ENCODE measurements at places on chromosomes 12 and 14.

DNA sequence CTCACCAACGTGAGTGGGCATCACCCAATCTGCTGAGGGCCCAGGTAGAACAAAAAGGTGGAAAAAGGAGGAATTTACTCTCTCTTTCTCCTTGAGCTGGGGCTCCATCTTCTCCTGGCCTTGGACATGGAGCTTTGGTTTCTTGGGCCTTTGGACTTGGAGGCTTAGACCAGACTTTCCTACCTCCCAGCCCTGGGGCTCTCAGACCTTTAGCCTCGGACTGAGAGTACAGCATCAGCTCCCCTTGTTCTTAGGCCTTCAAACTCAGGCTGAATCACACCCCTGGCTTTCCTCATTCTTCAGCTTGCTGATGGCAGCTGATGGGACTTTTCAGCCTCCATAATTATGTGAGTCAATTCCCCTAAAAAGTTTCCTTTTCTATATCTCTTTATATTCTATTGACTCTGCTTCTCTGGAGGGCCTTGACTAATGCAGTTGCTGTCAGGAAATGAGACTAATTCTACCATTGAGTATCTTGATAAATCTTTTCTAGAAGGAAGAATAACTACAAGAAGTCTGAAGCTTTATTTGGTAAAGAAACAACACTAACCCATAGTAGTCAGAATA is 15.9 kb upstream of the CLEC4E start:
- no peak for DNase-seq

- DNase-seq = no peak
Measured at GRCh38 chr14:71733210-71733883, 198.9 kb upstream of the RGS6 start.

DNA sequence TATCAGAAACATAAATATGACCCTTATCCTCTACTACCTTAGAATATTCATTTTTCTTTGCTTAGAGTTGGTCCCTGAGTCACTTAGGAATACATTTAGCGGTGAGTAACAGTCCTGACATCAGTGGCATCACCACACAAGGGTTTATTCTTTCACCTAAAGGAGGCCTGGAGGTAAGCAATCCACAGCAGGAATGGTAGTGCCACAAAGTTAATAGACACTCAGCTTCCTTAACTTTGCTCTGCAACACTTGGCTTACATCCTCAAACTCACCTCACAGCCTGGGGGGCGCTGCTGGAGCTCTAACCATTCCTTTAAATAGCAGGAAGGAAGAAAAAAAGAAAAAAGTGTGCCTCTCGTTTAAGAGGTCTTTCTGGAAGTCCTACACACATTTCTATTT is 29.1 kb downstream of the BBOF1 start:
- peak; percentile 64 for DNase-seq

DNA sequence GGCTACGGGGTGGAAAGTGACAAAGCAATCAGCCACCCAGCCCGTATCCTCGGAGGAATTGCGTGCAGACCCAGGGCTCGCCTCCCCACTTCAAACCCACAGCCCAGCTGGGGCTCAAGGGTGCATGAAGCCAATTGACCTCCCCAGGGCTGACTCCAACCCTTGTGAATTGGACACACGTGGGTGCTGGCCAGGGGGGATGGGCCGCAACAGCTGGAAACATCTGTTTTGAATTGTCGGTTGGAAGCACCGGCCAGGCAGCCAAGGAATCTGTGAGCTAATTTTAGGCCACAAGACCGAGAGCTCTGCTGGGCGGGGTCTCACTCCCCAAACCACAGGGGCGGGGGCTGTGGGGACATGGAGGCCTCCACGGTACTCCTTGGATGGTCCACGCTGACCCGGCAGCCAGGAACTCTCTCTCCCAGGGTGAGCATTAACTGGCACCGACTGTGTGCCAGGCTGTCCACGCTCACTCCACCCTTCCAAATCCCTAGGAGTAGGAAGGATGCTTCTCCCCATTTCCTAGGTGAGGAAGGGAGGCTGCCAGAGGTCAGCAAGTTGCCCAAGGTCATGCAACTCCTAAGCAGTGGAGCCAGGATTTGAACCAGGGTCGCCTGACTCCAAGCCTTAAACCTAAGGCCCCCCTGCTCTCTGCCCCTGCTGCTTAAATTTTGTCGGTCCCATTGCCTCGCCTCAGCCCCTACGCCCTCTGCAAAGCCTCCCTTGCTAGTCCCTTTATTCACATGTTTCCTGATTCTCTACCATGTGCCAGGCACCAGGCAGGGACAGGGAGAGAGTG is 11.9 kb upstream of the TMEM119 start:
- no peak for DNase-seq

DNA sequence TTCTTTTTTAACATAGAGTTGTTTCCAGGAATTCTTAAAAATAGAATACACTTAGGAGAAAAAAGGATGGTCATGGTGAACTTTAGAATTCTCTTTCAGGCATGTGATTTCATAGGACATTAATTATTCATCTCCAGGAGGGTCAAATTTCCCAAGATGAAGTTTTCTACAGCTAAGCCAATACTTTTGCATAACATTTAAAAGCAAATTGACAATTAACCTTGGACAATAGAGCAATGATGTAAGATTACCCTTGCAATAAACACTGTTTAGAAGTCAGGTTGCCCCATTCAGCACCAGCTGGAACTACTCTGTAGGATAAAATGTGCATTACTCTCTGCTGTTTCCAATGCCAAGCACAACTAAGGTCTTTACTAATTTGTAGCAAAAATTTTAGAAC is 49.5 kb downstream of the SIX1 start:
- DNase-seq = no peak

- no peak for DNase-seq
Measured at GRCh38 chr12:131941116-131941986, 8.4 kb upstream of the EP400 start.

GRCh38 chr12:109762673-109763191 is 49.1 kb downstream of the FAM222A start:
- DNase-seq = no peak

- no peak for DNase-seq
Measured at GRCh38 chr14:99119554-99120525, 152.2 kb downstream of the BCL11B start.
